NCI-H1436 (cell line): ENCODE measurements at places on chromosomes 2 and 18.

- DNase-seq = no peak
Measured at GRCh38 chr2:206349375-206349774, 74.9 kb downstream of the ZDBF2 start.

GRCh38 chr2:222750533-222750932 lies 79.1 kb downstream of the MOGAT1 start:
- DNase-seq = no peak

DNA sequence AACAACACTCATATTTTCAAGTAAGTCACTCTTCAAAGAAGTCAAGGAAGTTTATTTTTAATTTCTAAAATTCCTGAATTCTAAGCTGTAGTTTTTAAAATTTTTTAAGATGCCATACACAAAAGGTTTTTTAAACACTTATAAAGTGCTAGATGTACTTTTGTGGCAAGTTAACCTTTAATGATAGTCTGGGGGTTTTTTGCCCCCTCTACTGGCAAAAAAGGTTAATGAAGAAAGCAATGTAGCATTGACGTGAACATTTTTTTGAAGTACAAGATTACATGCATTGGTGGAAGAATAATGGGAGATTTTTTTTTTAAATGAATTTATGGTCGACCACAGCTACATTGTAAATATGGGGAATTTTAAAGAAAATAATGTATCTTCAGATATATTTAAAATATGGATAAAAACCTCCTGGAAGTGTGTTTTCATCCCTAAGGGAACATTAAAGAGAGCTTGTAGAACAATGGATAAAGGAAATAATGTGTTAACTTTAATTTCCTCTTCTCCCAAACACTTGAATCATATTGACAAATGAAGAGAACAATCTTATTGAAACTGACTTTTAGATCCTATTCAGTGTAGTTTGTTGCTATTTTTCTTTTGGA lies 12.6 kb downstream of the ITPRID2 start:
- DNase-seq = no peak

GRCh38 chr2:212979046-212979612 lies 172.3 kb downstream of the IKZF2 start:
- no peak for DNase-seq

- DNase-seq = no peak
Measured at GRCh38 chr2:187435078-187435477, 13.0 kb downstream of the CALCRL start.

GRCh38 chr2:236904389-236905263 lies 181.1 kb upstream of the COPS8 start:
- no peak for DNase-seq

GRCh38 chr2:232319803-232320442 lies 58.6 kb upstream of the ALPP start:
- DNase-seq = no peak

- DNase-seq = no peak
Measured at GRCh38 chr2:59858540-59858939, 694.9 kb downstream of the BCL11A start.

GRCh38 chr2:109499566-109499965 lies 114.2 kb downstream of the SEPTIN10 start:
- DNase-seq = no peak

- no peak for DNase-seq
Measured at GRCh38 chr18:29157905-29158304, 981.0 kb upstream of the CDH2 start.

- DNase-seq = no peak
Measured at GRCh38 chr2:16018277-16019059, 78.1 kb downstream of the MYCN start.

GRCh38 chr2:75030218-75031009 lies 72.0 kb downstream of the POLE4 start:
- no peak for DNase-seq

DNA sequence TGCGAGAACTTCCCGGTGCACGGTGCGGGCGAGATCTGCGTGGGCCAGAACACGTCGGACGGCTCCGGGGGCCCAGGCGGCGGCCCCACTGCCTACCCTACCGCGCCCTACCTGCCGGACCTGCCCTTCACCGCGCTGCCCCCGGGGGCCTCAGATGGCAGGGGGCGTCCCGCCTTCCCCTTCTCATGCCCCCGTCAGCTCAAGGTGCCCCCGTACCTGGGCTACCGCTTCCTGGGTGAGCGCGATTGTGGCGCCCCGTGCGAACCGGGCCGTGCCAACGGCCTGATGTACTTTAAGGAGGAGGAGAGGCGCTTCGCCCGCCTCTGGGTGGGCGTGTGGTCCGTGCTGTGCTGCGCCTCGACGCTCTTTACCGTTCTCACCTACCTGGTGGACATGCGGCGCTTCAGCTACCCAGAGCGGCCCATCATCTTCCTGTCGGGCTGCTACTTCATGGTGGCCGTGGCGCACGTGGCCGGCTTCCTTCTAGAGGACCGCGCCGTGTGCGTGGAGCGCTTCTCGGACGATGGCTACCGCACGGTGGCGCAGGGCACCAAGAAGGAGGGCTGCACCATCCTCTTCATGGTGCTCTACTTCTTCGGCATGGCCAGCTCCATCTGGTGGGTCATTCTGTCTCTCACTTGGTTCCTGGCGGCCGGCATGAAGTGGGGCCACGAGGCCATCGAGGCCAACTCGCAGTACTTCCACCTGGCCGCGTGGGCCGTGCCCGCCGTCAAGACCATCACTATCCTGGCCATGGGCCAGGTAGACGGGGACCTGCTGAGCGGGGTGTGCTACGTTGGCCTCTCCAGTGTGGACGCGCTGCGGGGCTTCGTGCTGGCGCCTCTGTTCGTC lies 1.7 kb downstream of the FZD7 start:
- DNase-seq = no peak

DNA sequence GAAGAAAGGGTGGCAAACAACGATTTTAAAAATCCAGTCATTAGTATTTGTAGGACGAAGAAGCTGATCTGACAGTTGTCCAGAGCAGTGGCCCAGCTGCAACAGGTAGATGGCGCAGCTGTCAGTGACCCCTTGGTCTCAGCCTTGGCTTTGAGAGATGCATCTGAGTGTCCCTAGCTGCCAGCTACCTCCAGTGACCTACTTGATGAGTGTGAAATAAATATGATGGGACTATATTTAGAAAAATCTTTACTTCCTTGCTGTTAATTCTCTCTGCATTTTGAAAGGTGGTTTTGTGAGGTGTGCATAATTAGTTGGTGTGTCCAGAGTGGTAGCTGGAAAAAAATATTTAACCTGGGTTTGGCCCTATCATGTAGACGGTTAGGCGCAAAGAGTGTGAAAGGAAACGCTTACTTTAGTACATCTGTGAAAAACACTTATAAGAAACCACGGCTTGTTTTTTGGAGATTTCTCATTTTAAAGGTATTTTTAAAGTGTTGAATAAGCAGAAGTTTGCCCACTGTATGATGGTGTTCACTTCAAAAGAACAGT lies 963 bp downstream of the INPP1 start:
- DNase-seq = peak; percentile 18

DNA sequence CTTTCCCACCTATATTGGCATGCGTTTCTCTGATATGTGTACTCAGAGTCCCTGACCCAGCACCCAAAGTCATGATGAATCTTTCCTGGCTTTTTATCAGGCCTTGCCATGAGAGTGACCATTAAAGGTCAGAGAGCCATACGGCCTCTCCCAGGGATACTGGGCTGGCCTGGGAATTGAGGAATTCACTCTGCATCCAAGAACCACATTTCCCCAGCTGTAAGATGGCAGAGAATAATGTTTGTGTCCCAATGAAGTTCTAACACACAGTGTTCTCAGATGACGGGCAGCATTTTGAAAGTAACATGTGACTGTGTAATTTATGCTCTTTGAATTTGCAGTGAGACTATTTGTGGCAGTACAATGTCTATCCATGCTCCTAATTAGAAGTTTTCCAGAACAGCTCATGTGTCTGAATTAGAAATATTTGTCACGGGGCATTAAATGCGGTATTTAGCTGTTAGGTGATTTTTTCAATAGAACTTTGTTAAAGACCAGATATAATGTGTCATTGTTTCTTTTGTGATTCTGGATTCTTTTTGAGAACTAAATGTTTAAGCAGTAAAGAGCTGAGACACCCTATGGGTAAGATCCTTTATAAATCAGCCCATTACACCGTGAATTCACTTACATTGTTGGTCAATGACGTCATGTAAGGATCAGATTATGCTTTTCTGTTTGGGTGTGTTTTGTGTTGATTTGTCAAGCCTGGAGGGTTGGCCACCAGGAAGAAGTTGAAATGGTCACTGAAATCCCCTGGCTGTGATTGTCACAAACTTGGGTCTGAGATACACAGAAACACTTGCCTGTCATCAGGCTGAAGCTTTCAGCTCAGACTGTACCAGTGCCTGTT lies 7.3 kb upstream of the SLC3A1 start:
- DNase-seq = no peak

DNA sequence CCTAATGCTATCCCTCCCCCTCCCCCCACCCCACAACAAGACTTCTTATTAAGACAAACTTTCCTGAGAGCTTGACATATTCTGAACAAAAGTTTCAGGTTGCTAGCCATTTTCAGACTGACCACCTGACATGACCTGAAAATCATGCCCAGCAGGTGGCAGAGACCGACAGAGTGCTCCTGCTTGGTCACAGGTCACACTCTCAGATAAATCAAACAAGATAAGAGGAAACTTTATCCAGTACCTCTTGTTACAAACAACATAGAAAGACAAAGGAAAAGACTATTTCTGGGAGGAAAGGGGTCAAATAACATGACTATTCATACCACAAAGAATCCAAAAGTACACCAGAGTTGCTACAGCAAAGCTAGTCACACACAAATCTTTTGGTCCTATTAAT lies 107.4 kb downstream of the TMEM200C start:
- DNase-seq = no peak

DNA sequence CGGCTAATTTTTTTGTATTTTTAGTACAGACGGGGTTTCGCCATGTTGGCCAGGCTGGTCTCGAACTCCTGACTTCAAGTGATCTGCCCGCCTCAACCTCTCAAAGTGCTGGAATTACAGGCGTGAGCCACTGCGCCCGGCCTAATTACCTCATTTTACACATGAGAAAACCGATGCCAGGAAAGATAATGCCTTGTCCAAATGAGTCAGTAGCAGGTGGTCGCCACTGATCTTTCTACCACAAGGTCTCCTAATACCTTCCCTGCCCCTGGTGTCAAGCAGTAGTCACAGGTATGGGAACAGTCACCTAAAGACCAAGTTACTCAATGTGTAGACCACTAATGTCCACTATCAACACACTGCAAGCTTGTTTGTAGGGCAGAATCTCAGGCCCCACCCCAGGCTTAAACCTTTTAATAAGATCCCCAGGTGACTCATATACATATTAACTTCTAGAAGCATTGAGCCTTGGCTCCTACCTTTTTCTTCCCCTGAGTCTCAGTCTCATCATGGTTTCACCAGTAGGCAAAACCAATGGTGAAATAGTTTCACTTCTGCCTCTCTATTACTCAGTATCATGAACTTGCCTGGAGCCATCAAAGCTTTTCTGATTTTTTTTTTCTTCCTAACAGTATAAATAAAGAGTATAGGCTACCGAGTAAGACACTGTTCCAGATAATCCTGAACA lies 6.9 kb upstream of the EPB41L5 start:
- DNase-seq = no peak

DNA sequence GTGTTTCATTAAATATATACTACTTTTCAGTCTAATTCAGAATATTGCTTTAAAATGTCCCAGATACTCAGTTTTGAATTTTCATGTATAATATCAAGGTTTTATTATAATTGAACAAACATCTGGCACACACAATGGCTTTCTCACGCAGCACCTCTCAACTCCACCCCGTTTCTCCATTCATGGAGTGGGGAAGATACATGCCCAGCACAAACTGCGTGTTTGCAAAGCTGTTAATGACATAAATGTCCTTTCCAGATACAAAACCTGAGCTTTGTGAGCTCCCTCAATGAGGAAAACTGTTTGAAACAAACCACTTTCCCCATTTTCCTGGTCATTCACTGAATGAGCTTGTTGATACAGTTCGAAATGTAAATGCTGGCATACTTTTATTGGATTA lies 150.3 kb upstream of the RASGRP3 start:
- DNase-seq = no peak

GRCh38 chr2:111617299-111618225 lies 266.4 kb downstream of the ANAPC1 start:
- DNase-seq = no peak

- no peak for DNase-seq
Measured at GRCh38 chr2:76080154-76080553, 369.4 kb upstream of the GCFC2 start.

GRCh38 chr2:102523651-102524050 lies 50.6 kb downstream of the SLC9A4 start:
- DNase-seq = no peak

- no peak for DNase-seq
Measured at GRCh38 chr2:46333912-46334311, 36.7 kb downstream of the EPAS1 start.

- no peak for DNase-seq
Measured at GRCh38 chr2:45199973-45200372, 190.7 kb upstream of the SIX2 start.

GRCh38 chr18:34817636-34818035 lies 107.5 kb downstream of the DTNA start:
- DNase-seq = no peak

GRCh38 chr18:55713707-55714106 lies 125.7 kb upstream of the TCF4 start:
- no peak for DNase-seq

DNA sequence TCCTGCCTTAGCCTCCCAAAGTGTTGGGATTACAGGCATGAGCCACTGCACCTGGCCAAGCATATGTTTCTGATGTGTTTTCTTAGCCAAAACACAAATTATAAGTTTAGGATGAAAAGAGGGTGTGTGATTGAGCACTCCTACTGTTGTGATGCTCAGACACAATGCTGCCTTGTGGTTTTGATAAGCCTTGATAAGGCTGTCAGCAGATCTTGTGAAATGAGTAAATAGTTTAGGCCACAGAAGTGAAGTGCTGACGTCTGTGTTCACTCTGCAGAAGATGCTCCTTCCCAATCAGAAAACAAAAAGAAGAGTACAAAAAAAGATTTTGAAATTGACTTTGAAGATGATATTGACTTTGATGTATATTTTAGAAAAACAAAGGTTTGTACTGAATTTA lies 24.3 kb downstream of the NCAPH start:
- DNase-seq = no peak

DNA sequence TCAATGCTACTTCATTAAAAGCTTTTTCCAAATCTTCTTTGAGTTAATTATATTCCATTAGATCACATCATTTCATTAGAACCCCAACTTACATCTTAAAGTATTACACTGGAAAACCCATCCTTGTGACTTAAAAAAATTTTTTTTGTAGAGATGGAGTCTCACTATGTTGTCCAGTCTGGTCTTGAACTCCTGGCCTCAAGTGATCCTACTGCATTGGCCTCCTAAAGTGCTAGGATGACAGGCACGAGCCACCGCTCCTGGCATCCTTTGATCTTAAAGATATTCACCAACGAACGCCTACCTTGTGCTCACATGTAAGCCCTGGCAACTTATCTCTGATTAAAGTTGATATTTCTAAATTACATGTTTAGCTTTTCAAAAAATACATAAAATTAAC lies 6.7 kb downstream of the LAPTM4A start:
- no peak for DNase-seq

- DNase-seq = no peak
Measured at GRCh38 chr2:73109431-73110167, 3.1 kb downstream of the RAB11FIP5 start.

GRCh38 chr18:12608301-12608700 lies 49.6 kb downstream of the SPIRE1 start:
- no peak for DNase-seq
